Posterior vena cava (tissue), 2 donors: ENCODE measurements at places on chromosomes 7 and 10.

- no peak for DNase-seq
These were observed 90.1 kb downstream of the FAS start for GRCh38 chr10:89080660-89081059.

GRCh38 chr7:137454246-137454724, 110.8 kb upstream of the PTN start:
- no peak for DNase-seq

DNA sequence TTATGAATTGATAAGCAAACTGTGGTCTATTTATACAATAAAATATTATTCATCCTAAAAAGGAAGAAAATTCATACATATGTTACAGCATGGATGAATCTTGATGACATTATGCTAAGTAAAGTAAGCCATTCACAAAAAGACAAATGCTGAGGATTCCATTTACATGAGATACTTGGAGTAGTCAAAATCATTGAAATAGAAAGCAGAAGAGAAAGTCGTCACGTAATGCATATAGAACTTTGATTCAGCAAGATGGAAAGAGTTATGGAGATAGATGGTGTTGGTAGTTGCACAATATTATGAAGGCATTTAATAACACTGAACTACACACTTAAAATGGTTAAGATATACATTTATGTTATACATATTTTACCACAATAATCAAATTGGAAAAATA, 309.7 kb upstream of the KLF6 start:
- no peak for DNase-seq

GRCh38 chr10:90718182-90718581, 139.7 kb downstream of the HTR7 start:
- DNase-seq = no peak

GRCh38 chr7:91299952-91300775, 35.9 kb downstream of the FZD1 start:
- no peak for DNase-seq

- no peak for DNase-seq
These were observed 136.7 kb upstream of the TCERG1L start for GRCh38 chr10:131448171-131448570.

- no peak for DNase-seq
These were observed 204.3 kb downstream of the CHCHD3 start for GRCh38 chr7:132877573-132877972.

DNA sequence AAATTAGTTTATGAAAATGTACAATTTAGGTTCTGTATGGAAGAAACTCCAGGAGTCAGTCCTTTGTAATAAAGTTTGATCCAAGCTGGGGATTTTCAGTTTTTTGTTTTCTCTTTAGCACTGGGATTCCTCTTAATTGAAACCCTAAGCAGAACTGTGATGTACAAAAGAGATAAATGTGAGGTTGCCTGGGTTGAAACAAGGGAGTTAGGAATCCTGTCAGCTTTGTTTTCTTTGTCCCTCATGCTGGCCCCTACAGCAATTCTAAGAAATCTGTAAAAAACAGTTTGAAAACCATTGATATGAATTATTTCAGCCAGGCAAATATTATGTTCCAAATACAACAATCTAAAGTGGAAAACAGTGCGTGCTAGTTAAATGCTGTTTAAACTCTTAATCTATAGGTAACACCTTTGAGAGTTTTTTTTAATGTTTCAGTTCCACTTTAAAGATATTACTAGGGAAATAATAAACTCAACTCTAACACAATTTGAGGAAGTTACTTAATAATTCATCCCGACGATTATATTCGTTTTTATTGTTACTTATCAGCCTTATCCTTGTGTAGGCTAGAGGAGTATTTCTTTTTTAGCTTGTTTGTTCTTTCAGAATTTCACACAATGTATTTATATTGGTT, 65.3 kb downstream of the SGCE start:
- DNase-seq = no peak
